ENCODE measurements at places on chromosomes 12 and 14.

DNA sequence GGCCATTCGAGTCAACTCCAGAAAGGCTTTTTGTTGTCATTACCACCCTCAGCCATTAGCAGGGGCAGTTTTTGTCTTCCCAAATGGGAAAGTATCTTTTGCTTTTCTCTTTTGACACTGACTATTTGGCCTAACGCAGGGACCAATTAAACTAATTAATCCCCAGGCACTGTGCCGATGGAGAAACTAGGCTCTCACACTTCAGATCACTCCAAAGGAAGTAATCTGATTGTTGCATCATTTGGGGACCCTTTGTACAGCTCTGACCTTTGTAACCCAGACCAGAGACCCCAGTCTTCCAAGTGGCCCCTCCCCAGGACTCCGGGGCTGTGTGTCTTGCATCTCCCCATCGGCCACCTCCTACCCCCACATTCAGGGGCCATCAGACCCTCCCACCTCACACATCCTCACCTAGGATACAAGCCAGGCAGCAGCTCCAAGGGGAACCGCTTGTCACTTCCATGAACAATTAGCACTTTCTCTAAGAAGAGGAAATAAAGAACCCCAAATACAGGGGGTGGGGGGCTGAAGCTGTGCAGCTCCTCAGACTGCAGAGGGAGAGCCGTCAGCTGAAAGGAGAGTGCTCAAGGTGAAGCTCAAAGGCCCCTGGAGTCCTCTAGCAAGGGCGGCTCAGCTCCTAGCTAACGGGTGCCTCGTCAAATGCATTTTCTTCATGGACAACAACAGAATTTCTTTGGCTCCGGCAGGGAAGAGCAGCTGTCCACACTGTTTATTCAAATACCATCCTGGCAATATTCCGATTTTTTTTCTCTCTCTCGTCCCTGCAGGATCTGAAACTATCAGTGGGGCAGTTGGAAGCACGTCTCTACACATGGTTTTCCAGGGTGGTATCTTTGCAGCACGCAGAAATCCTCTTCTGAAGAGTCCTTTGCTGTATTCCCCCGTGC, 64.3 kb upstream of the DIO3 start:
- DNase-seq, result no peak

- no peak for DNase-seq
These were observed 326.9 kb downstream of the TMEM121 start for GRCh38 chr14:105853089-105853906.

- DNase-seq, result no peak
These were observed 30.3 kb downstream of the DMAC2L start for GRCh38 chr14:50342221-50343078.

DNA sequence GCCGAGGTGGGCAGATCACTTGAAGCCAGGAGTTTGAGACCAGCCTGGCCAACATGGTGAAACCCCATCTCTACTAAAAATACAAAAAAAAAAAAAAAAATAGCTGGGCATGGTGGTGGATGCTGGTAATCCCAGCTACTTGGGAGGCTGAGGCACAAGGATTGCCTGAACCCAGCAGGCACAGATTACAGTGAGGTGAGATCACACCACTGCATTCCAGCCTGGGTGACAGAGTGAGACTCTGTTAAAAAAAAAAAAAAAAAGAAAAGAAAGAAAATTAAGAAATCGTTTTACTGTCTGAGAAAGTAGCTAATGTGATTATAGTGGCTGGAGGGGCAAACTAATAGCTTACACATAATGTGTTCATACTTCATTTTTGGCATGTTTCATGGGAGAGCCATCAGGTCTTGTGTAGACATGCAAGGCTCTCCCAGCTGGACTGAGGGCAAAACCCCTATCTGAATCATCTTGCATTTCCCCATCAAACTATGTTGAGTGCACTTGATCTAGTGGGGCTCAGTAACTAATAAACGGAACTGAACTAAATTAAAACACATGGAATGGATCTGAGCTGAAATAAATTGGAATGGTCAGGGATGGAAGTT, 16.2 kb downstream of the KIF21A start:
- DNase-seq, result no peak

DNA sequence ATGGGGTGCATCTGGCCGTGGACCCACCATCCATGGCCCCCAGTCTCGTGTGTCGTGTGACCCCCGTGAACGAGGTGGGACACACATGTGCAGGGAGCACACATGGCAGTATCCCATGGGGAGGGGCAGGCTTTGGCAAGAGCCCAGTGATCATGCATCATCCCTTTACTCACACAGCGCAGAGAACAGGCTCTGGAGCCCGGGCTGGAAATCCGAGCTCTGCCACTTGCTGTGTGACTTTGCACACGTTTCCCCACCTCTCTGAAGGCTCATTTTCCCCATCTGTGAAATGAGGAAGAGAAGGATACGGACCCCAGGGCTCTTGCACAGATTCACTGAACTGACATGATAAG, 119.9 kb downstream of the PHETA1 start:
- no peak for DNase-seq

DNA sequence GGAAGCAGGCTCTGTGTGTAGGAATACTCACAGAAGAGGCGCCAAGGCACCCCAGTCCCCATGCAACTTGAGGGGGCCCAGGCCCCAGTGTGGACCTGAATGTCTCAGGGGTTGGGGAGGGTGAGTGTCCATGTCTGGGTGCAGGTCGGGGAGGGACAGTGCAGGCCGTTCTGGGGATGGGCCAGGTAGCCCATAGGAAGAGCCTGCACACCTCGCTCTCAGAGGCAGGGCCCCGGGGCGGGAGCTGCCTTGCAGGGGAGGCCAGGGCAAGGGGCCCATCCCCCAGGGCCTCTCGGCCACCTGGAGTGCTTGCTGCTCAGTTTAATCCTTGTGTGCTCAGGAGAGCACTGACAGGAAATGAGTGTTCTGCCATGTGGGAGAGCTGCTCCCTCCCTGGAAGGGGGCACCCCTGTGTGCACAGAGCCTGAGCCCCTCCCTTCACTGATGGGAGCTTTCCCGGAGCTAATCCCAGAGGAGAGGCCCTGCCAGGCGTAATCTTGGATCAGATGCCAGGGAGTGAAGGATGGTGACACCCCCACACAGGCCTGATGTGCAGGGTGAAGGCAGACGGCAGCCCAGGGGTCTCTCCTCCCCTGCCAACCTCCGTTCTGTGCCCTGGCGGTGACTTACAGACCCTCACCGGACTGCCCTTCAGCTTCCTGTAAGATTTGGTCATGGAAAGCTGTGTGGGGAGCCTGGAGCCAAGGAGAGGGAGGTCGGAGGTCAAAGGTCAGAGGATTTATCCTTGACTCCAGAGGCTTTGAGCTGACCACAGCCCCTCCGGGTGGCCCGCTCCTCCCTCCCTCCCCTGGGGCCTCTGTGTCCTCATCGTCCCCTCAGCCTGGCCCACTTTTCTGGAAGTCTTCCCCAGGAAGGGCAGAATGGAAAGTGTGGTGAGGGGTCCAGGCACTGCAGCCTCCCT, 24.4 kb upstream of the FBRSL1 start:
- DNase-seq, result no peak

- DNase-seq, result no peak
These were observed 30.2 kb downstream of the CACNA1C start for GRCh38 chr12:2083008-2083407.

GRCh38 chr14:53186532-53186931, 33.4 kb upstream of the DDHD1 start:
- no peak for DNase-seq

All from stimulated activated CD8-positive, alpha-beta memory T cell treated with anti-CD3 and anti-CD28 coated beads, Interleukin-4, amount 100 ng/mL, for 4 hours (primary cell).